ENCODE measurements at places on chromosomes 2 and 18.

GRCh38 chr2:154698721-154699574, 453 bp downstream of the KCNJ3 start:
- DNase-seq, result no peak

DNA sequence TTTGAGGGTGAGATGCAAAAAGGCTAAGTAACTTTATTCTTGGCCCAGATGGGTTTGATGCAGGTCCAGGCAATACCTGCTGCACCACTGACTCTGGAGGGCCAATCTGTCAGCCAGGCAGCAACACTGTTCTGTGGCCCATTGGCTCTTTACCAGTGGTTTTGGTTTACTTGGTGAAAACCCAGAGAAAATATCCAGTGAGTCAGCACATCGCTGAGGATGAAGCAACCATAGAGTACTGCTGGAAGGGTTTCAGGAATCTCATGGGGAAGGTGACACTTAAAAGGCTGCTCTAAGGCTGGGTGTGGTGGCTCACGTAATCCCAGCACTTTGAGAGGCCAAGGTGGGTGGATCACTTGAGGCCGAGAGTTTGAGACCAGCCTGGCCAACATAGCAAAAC, 192.5 kb upstream of the FAM98A start:
- no peak for DNase-seq

DNA sequence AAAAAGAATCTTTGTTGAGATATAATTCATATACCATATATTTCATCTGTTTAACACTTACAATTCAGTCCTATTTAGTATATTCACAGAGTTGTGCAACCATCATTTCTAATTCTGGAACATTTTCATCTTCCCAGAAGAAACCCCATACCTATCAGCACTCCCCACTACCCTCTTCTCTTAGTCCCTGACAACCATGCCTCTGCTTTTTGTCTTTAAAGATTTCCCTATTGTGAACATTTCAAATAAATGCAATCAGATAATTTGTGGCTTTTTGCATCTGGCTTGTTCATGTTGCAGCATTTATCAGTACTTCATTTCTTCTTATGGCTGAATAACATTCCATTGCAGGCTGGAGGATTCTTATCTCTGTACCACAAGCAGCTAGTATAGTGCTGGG, 305.9 kb upstream of the MEX3C start:
- no peak for DNase-seq

DNA sequence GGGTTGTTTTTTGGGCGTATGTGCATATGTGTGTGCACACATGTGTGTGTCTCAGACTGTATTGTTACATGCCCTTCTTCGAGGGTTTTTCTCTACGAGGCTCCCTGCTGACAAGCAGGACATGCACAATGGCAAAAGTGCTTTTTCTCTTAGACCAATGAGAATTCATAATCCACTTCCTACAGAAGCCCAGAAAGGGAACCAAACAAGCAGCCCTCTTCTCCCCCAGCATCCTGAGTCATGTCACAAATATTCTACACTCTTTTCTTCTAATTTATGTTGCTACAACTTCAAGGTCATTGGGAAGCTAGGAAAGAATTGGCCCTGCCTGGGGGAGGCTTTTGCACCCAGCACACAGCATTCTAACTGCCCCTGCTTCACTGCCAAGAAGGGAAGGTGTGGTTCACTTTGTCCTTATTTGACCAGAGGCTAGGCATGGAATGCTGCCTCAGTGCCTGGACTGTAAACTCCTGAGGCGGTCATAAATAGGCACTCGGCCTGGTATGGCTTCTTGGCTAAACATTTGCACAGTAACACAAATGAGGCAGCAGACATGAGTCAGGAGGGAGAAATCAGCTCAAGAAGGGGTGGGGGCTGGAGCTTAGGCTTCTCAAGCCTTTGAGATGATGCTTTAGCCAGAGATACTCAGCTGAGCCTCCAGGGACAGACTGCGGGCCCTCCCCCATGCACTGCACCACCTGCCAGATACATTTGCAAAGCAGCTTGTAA, 92.7 kb upstream of the KLF7 start:
- no peak for DNase-seq

DNA sequence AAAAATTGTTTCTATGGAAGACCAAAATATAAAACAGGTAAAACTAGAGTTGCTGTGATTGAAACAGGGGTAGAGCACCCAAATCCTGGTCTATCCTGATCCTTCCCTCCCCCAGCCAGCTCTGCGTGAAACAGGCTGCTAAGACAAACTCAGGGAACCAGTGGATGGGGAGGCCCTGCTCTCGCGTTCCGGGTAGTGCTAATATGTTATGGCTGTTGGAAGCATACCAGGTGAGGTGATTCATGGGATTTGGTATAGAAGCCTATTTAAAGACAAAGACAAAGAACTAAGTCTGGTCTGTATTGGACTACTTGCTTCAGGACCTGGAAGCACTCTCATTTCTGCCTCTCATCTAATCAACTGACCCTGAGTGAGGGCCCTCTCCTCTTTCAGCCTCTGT, 63.0 kb upstream of the CCBE1 start:
- no peak for DNase-seq

DNA sequence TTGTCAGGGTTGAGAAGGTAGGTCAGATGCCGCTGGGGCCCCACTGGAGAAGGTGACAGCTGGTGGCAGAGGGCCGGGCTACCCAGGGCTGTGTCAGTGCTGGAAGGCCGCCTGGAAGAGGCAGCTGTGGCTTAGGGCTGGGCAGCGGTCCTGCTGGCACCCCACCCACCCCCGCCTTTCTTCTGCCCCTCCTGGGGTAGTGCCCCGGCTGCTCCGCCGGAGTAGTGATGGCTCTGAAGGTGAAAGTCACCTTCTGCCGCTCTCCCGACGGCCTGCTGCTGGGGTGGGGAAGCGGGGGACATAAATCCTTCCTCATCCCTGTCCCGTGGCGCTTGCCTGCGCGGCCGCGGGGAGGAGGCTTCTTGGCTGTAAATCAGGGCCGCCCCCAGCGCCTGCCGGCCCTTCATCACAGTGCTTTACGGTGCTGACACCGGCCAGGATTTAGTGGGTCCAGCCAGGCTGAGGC, 332.2 kb downstream of the DYSF start:
- no peak for DNase-seq

DNA sequence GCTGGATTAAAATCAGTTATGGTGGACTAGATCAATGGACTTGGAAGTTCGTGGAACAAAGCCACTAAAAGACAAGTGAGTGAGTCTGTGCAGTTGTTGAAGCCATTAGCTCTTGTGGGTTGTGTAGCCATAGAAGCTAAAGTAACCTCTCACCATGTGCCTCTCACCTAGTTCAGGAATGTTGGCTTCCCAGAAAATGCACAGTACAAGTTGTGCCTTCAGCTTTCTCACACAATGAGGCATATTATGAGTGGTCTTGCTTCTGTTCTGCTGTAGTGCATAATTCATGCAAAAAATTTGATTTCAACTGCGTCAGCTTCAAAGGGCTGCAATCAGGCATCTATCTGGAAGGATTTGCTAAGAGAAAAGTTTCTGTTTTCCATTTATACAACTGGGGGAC, 26.2 kb downstream of the CERS6 start:
- DNase-seq, result no peak

DNA sequence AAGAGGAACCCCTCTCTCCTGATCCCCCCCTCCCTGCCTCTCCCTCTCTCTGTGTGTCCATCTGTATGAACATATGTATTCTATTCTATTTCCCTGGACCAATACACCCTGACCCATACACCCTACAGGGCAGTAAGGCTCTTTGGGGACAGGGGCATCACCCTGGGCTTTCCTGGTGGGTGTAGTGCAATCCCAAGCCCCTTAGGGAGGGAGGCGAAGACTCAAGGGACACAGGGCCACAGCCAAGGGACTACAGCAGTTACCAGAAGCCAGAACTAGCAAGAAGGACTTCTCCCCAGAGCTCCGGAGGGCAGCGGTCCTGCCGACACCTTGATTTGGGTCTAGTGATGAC, 214.2 kb upstream of the RAB6C start:
- no peak for DNase-seq

GRCh38 chr2:19256121-19256601, 102.3 kb downstream of the OSR1 start:
- DNase-seq, result no peak

GRCh38 chr2:178246696-178247095, 52.4 kb downstream of the OSBPL6 start:
- DNase-seq, result no peak

- DNase-seq, result no peak
These were observed 552 bp downstream of the CNPPD1 start for GRCh38 chr2:219175928-219176817.

GRCh38 chr2:30177956-30178355, 31.1 kb downstream of the YPEL5 start:
- no peak for DNase-seq

Data from CMK (cell line).